ENCODE measurements at places on chromosomes 11 and 22.

DNA sequence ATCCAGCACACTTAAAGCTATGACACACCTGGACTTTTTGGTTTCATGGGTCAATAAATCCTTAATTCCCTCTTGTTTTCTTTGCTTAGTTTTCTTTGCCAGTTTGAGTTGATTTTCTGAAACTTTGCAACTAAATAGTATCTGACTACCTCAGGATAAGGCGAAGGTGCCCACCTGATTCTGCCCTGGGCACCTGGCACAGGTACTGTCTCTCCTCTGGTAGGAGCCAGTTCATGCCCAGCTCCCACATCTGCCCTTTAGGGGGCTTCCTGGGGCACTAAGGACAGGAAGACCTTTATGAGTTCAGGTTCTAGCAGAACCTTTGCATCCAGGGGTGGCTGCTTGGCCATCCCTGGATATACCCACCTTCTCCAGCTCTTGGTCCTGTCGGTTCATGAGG lies 19.6 kb upstream of the KCNJ11 start:
- DNase-seq, result no peak

DNA sequence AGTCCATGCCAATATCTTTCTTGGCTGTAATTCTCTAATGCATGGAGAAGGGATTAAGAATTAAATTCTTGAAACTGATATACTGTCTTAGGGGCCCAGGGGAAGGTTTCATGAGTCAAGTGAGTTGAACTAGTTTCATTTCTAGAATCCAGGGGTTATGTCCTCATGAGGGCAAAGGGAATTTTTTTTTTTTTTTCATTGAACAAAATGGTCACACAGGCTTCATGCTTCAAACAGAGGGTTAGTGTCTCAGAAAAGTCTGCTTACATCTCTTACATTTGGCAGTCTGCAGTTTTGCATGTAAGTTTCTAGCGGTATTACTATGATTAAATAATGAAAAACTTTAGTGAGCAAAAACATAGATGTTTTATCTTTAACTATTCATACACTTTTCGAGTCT lies 32.9 kb downstream of the PPME1 start:
- no peak for DNase-seq

DNA sequence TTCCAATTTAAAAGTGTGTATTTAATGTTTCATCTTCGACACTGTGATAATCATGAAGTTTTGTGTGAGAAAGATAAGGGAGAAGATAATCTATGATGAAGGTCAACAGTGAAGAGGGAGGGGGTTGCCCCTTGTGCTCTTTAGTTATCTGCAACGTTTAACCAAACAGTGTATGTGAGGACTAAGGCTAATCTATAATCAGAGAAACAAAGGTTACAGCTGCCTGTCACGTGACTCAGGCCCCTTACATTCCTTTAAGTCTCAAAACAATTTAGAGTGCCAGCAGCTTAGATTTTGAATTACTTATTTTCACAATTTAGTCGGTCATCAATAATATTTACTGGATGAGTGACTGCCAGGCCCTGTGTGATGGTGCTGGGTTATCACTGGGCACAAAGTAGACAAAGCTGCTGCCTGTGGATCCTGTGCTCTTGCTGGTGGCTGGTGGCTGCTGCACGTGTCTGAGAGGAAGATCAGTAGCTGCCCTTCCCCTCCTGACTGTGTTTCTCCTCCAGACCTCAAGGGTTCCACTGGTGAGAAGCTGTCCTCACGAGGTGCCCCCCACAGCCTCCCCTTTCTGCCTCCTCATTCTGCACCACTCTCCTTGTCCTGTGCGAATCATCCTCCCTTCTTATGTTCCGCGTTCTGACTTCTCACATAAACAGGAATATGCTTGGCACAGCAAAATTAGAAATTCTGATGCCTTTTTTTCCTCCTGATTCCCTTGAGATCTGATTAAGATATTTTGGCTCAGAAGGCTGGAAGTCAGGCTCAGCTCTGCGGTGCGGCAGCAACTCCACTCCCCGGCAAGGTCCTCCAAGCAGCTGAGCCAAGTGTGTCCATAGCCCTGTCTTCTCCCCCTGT lies 331.1 kb upstream of the B3GAT1 start:
- no peak for DNase-seq

GRCh38 chr11:122814401-122814800 lies 23.9 kb upstream of the CRTAM start:
- DNase-seq, result no peak

GRCh38 chr11:67268081-67268961 lies 2.0 kb downstream of the GRK2 start:
- DNase-seq, result no peak

GRCh38 chr22:47139013-47139789 lies 376.8 kb downstream of the TBC1D22A start:
- DNase-seq, result no peak

DNA sequence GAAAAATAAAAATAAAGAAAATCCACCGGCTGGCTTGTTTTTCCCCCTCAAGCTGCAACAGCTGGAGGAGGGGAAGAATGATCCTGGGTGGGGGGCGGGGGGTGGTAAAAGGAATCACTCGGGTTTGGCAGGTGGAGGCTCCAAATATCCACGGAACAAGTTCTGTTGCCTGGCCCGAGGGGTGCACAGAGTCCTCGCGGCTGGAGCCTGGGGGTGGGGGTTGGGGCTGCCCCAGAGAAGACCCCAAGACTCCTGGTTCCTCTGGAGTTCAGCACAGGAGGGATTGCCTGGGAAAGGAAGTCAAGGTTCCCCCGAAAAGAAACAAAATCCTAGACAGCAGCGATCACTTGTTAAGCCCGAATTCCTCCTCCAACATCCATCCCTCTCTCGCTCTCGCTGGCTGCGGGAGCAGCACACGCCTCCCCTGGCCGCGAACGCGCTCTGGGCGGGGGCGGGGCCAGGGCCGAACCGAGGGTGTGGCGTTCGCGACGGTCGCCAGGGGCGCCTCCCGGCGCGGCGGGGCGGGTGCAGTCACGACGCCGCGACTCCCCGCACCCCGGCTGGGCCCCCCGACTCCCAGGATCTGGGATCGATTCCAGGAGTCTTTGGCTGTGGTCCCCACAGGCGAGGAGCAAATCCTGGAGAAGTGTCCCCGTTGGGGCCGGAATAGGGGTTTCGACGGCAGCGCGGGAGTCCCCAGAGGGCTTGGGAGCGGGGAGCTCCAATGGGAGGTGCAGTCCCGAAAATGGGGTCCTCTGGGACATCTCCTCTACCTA lies at the start of gene KCNA4:
KCNA4 (minus strand) TSS at position 443 of the 776 bp plus-strand sequence. CDS start 4,352 bp downstream, outside the sequence.
- DNase-seq, result peak; percentile 88

GRCh38 chr11:124776865-124777645 lies 15.0 kb upstream of the ESAM start:
- DNase-seq, result no peak

GRCh38 chr11:107392611-107393010 lies 65.0 kb downstream of the CWF19L2 start:
- no peak for DNase-seq

GRCh38 chr11:3775736-3776406 lies 21.5 kb downstream of the NUP98 start:
- DNase-seq, result no peak

DNA sequence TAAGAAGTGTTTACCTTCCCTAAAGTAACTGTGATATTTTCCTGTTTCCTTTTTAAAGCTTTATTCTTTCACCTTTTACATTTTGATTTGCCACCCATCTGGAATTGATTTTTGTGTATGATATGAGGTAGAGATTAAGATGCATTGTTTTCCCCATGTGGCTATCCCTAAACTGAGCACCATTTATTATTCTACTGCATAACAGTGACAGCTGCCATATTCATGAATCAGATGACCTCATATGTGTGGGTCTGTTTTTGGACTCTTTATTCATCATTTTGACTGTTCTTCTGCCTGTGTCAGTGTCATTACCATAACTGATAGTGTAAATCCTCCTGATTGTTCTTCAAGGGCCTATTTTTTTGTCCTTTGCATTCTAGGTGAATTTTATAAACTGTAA lies 50.8 kb downstream of the HIPK3 start:
- DNase-seq, result no peak
